ENCODE measurements at places on chromosomes 12 and 14. TPM values are rescaled to one million over a fixed set of nuclear protein-coding genes. Genes with fewer than 3 reads are reported as not detected.

DNA sequence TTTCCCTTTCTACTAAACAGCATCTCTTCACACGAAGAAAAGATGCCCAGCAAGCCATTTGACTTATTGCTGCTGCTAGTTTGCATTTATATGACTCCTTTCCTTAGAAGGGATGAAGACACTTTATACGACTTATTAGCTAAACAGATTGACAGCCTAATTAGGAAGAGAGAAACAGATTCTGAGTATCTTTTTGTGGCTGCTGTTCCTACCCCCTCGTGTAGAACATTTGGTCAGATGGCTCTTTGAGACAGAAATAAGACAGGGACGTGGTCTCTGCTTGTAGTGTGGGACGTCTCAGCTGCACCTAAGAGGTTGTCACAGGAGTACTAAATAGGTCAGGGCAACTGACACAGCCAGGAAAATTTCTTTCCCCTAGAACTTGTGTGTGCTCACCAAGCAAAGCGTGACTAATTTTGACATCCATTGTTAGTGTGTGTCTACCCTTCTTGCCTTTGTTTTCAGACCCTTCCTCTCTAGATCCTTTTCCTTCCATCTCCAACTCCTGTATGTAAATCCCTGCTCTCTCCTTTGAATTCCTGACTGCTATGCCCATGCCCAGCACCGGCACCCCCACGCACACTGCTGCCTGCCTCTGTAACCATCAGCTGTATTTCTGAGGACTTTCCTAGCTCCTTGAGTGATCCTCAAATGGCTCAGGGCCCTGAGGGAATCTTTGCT is 83.2 kb downstream of the DAD1 start:
- DNase-seq: no peak

Gene CDKL1
- total RNA-seq: 10.5 TPM

GRCh38 chr12:116346741-116347140 is 69.2 kb upstream of the MED13L start:
- DNase-seq: peak; percentile 93

Gene BLTP3B
- 64.8 TPM for total RNA-seq

DNA sequence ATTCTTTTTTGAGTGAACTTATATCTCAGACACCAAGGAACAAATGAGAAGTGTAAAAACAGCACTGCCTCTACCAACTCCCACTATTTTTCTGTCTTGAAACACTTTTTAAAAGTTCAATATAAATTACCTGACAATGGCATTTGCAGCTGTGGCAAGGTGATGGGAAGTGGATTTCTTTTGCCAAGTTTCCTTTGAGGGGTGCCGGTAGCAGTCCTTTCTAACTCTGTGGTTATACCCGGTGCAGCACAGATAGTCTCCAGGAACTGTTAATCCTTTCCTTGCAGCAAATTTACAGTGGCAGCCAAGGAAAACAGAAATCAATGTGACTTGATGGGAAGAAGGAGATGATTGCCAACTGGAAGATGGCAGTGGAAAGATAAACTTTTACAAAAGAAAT is 243.7 kb downstream of the BCAT1 start:
- DNase-seq: no peak

GRCh38 chr12:51028126-51028812 is 2.1 kb upstream of the SLC11A2 start:
- DNase-seq: peak; percentile 63

DNA sequence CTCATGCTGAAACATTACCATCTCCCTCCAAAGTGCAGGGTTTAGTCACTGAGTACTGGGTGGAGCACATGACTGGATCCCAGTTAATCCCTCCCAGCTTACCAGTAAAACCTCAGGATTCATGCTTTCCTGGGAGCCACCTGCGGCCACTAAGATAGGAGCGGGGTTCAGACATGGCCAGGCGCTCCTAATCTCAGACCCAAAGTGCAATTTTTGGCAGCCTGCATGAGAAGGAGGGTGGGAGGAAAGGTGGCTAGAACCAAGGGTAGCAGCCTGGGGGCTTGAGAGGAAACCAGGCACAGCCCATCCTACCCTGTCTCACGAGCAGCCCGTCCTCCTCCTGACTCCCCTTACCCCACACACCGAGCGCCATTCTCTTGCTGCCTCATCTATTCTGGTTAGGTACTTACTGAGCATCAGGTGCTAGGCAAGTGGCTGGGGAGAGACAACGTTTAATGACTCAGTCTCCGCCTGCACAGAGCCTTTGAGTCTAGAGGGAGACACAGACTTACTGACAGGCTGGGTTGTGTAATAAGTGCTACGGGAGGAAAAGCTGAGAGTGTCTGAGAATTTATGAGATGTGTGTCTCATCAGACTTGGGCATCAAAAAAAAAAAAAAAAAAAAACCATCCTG is 9.9 kb downstream of the GPRC5A start:
- DNase-seq: peak; percentile 86

DNA sequence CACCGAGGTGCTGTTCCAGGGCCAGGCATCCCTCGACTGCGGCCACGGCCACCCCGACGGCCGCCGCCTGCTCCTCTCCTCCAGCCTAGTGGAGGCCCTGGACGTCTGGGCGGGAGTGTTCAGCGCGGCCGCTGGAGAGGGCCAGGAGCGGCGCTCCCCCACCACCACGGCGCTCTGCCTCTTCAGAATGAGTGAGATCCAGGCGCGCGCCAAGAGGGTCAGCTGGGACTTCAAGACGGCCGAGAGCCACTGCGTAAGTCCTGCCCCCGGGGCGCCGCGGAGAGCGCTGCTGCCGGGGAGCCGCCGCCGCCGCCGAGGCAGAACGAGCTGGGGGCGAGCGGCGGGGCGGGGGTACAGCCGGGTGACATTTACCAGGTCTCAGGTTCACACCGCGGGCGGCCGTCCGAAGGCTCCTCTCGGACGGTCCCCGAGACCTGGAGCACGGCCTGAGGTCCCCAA is 1.4 kb downstream of the PLXNC1 start:
- DNase-seq: peak; percentile 86

DNA sequence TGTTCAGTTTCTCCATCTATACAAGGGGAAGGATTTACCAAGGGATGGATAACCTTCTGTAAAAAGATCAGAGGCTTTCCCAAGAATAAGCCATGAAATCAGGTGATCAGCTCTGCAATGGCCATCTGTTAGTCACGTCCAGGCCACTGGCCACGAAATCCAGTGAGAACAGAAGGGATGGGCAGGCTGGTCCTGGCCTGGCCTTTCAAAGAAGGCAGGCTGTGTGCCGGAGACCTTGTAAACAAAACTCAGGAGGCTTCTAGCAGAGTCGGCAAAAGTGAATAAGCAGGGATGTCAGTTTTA is 68.5 kb downstream of the RNF34 start:
- DNase-seq: no peak

GRCh38 chr14:77883131-77883846 is 83.4 kb downstream of the ADCK1 start:
- no peak for DNase-seq

GRCh38 chr12:109052097-109052413 is 321 bp upstream of the USP30 start:
- DNase-seq: no peak

Gene L2HGDH
- 3.6 TPM for total RNA-seq

- DNase-seq: no peak
Observed at GRCh38 chr12:116469344-116469743, 89.8 kb upstream of the MAP1LC3B2 start.

Gene PIWIL1
- total RNA-seq: not detected

Measured in osteoblast (primary cell).